SW480 (cell line): ENCODE measurements at places on chromosomes 5 and 9.

- no peak for DNase-seq
Observed at GRCh38 chr5:117872798-117873368, 1115.5 kb downstream of the DTWD2 start.

- no peak for DNase-seq
Observed at GRCh38 chr5:134538296-134538695, 12.8 kb downstream of the JADE2 start.

- no peak for DNase-seq
Observed at GRCh38 chr5:172413601-172414171, 40.6 kb downstream of the SH3PXD2B start.

DNA sequence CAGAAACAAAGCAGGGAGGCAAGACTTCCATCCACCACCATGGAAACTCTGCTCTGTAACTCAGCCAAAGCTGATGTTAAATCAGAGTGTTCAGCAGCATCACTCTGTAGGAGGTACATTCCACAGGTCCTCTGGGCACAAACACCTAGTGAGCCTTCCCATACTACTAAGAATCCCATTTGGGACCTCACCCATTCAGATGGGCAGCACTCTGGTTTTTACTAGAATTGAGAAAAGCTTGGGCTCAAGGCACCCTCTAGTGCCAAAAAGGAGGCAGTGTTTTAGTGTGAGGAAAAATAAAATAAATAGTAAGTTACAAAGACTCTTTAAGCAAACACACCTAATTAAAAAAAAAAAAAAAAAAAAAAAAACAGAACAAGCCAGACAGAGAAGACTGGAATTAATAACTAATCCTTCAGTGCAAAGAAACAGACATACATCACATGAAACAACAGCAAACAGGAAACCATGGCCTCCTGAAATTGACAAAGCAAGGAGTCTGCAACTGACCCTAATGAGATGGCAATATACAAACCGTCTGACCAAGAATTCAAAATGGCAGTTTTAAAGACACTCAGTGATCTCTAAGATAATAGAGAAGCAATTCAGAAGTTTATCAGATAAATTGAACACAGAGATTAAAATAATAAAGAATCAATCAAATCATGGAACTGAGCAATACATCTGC, 159.5 kb downstream of the GNA14 start:
- DNase-seq = peak; percentile 11

DNA sequence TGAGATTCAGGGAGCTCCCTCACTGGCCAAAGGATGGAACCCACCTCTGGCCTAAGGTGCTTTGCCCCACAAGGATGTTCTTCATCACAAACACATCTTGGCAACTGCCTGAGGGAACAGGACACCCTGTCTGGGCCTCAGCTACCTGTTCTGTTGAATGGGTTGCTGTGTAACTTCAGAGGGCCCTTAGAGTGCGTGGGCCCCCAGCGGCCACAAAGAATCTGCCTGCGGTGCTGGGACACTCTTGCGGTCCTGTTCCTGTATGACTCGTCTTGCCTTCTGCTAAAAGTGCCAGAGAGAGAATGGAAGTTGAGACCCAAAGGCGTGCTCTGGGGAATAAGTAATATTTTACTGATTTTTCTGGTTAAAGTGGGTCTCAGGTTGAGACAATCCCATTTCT, 14.1 kb upstream of the RPL26L1 start:
- no peak for DNase-seq

DNA sequence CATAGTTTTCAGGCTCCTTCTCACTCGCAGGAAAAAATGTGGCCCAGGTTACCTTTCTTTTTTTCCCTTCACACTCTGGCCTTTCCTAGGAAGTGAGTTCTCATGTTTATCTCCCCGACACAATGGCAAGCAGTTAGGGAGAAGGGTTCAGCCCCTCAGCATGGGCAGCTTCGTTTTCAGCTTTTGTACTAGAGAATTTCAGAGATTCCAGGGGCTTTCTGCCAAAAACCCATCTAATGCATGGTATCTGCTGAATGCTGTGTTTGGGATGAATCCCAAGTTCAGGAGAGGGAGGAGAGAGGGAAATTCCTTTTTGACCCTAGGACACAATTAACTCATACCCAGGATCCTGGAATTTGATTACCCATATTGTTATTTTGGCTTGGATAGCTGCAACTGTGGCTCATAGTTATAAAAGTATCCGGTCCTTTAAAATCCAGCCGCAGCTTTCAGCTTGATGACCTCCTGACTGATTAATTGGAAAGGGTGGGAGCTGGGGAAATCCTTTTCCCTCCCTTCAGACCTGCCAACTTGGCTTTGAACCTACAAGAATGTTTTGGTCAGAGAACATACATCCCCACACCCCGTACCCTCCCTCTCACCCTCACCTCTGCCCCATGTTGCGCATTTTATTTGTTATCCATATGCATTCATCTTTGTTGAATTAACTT, 78.4 kb downstream of the TMEM252 start:
- DNase-seq = no peak

- no peak for DNase-seq
Observed at GRCh38 chr5:139817362-139817761, 21.8 kb downstream of the PSD2 start.

DNA sequence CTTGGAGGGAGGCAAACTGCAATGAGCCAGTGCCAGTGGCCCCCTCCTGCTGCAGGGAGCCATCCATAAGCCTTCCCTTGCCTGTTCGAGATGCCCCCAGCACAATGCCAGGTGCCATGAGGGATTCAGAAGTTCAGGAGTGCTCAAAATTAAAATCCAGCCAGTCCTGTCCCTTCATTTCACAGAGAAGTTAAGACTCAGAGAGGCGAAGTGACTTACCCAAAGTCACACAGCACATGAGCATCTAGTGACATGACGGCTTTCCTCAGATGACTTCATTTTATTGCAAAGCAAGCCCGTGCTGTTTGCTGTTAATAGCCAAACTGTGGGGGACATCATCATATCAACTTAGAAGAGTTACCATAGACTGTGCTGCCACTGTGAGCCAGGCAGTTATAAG, 69.3 kb upstream of the SAP30L start:
- no peak for DNase-seq

DNA sequence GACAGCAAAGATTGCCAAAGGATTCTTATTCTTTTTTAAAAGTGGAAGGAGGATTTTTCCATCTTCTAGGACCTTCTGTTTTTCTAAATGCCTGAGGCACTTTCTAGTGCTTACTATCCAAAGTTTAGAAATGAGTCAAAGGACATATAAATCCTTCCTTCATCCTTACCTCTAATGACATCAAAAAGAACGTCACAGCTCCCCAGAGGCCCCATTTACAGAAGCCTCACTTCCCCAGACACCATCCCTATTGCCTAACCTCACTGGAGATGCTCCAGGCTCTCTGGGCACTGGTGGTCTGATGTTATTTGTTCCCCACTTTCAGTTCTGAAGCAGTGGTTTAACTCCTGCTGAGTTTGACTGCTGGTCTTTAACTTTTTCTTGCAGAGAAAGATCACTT, 504.3 kb downstream of the AGTPBP1 start:
- no peak for DNase-seq

GRCh38 chr9:133144142-133144903, 19.4 kb downstream of the GBGT1 start:
- DNase-seq = peak; percentile 86

- DNase-seq = no peak
Observed at GRCh38 chr5:4928409-4928808, 211.7 kb upstream of the ADAMTS16 start.

GRCh38 chr5:59034498-59035186, 451.8 kb downstream of the RAB3C start:
- DNase-seq = peak; percentile 73

- DNase-seq = no peak
Observed at GRCh38 chr9:90631964-90632363, 10.7 kb downstream of the DIRAS2 start.

DNA sequence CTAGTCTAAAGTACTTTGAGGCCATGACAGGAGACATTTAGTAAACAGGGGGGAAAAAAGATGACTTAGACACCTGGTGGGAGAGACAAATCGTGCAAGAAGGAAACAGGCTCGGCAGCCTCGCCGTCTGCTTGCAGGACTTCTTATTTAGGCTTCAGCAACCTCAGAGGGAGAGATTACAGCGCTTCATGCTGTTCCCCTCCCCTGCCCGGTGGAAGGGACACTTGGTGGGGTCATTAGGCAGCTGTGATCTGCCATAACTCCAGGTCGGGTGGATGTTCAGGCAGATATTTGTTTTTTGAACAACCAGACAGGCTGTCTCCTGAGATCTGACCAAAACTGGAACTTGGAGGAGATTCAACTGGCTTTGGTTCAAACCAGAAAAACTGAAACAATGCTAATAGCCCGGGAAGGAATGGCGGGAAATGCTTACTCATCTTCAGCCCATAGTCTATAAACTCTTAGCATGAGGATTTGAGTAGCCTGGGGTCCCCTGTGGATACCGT, 38.1 kb upstream of the CD180 start:
- DNase-seq = no peak

DNA sequence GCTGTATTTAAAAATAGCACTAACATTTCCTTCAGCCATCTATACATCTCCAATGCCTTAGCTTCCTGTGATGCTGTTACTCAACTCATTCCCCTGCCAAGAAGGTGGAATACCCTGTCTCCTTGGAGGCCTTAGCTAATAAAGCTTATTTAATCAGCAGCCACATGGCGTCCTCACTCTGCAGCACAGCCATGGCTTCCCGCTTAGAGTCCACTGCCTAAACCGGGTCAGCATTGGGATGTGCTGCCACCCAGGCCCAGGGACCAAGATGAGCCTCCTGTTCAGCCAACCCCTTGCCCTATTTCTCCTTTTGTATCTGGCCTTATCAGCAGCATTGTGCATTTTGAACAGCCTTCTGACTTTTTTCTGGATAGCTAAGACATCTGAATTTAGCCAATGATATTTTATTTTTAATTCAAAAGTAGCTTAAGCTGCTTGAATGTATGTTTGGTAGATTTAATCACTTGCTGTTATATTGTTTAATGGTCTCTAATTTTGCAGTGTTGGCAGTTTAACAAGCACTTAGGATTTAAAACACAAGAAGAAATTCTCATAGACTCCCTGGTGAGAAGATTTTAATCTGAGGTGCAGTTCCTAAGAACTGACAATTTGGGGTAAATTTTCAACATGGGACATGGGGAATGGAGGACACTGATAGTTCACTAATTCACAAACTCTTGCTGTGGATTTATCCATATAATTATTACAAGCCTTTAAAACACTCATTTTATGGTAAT, 113.0 kb downstream of the RPS23 start:
- DNase-seq = no peak

DNA sequence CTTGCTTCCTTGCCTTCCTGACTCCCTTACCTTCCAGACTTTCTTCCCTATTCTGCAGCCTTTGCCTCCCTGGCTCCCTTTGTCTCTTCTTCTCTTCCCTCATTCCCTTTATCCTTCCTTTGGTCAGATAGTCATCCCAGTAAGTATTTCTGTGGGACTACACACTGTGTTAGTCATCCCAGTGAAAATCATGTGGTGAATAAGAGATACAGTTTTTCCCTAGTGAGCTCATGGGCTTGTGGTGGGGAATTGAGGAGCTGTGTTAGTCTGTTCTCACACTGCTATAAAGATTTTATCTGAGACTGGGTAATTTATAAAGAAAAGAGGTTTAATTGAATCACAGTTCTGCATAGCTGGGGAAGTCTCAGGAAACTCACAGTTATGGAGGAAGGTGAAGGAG, 109.8 kb upstream of the EDIL3 start:
- no peak for DNase-seq

DNA sequence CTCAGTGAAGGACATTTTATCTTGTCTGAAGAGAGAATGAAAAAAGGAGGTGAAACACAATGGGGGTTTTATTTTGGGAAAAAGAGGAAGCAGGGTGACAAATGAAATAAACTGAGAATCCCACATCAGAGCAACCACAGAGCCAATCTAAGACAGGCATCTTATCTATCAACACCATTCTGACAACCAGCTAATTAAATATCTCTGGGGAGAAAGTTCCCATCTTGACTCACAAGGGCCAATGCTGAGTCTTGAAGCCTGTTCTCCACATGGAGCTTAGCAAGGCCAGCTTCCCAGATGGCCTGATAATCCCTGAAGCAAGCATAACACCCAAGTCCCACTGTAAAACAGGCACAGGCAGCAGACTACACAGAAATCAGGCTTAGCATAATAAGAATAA, 30.4 kb downstream of the DPYSL3 start:
- no peak for DNase-seq

DNA sequence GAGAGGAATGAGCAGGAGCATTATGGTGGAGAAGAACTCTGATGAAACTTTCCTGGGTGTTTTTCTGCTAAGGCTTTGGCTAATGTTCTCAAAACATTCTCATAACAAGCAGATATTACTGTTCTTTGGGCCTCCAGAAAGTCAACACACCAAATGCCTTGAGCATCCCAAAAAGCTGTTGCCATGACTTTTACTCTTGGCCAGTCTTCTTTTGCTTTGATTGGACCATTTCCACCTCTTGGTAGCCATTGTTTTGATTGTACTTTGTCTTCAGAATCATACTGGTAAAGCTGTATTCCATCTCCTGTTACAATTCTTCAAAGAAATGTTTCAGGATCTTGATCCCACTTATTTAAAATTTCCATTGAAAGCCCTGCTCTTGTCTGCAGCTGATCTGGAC, 139.6 kb downstream of the MAN2A1 start:
- DNase-seq = no peak

GRCh38 chr5:67030289-67031056, 166.1 kb downstream of the CD180 start:
- DNase-seq = no peak

DNA sequence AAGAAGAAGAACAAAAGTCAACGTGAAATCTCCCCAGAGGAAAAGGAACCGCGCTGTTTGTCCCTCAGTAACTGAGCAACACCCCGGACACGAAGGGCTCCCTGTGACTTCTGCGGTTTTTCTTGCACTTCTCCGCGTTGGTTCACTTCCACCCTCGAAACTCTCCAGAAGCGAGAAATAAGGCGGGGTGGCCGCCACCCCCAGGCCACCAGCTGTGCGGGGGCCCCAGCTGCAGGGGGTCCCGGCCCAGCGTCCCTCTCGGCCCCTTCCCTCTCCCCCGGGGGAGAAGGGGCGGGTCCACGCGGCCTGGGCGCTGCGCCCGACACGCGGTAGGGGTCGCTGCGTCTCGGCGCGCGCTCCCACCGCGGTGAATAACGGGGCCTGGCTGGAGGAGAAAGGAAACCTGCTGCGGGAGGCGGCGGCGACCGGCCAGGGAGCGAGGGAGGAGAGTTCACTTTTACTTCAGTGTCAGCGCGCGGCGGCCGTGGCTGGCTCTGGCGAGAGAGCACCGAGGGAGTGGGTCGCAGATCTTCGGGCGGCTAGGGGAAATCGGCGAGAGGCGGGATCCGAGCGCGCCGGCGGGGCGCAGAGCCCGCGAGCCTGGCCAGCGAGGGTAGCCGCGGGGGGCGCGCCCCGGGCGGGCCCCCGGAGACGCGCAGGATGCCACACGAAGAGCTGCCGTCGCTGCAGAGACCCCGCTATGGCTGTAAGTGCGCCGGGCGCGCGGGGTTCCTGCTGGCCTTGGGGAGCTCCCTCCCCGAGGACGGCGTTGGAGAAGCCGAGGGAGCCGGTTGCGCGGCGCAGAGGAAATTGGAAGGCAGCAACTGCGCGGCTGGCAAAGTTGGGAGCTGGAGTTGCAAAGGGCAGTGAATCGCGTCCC, at the start of gene IQGAP2:
IQGAP2 (plus strand) TSS at position 400 of the 880 bp plus-strand sequence; CDS start at position 661, 261 bp downstream.
- DNase-seq = peak; percentile 69

GRCh38 chr5:118095115-118095514, 893.2 kb downstream of the DTWD2 start:
- DNase-seq = no peak

- no peak for DNase-seq
Observed at GRCh38 chr5:15004506-15004905, 132.9 kb upstream of the ANKH start.

GRCh38 chr5:154384480-154385235, 61.1 kb upstream of the SAP30L start:
- DNase-seq = no peak
